Stimulated activated CD8-positive, alpha-beta memory T cell treated with anti-CD3 and anti-CD28 coated beads, Interleukin-7, amount 100 ng/mL, for 48 hours (primary cell): ENCODE measurements at places on chromosomes 7 and 10.

DNA sequence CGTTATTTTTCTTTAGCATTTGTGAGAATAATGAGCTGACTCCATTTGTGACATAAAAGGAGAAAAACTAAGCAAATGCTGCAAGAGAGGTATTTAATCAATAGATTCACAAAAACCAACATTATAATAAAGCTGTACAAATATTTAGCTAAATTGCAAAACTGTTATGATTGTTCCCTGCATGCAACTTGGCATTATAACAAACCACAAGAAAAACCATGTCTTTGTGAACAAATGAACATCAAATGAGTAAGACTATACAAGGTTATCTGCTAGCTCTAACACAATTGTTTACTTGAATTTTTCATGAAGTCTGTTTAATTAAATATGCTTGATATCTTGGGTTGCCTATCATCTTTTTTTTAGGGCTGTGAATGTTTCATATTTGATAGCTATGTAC, 50.8 kb upstream of the PPP1R9A start:
- DNase-seq: no peak

DNA sequence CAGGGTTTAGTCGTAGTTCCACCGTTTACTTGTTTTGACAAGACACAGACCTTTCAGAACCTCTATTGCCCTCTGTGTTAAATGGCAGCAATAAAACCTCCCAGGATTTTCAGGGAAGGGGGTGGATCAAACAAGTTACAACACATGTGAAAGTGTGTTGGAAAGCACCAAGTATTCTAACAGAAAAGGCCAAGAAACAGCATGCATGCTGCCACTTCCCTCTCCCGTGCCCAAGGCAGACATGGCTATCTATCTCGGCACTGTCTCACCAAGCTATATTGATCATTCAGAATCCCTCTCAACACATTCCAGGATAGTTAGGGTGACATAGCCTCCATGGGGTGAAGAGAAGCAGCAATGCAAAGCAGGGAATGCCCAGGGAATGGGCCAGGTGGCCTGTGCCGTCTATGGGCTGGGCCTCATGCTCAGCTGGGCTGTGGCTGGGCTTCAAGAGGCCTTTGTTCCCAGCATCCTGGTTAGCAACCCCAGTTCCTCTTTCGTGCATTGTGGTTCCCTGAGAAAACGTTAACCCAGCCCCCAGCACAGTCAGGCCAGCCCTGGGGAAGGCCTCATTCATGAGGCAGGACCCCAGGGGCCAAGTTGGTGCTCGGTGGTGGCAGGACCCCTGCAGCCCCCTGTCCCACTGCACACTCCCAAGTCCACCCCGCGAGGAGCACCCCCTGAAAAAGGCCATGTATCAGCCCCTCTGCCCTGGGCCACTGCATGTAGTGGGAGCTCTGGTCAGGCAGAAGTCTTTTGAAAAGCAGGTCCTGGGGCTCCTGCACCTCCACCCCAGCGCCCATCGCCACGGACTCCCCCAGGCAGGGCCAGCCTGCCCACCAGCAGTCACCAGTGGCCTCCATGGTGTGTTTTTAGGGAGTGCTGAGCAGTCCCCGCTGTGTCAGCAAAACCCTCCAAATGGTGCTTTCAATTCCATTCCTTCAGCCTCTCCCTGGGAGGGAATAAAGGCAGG, 25.5 kb downstream of the VSIR start:
- no peak for DNase-seq

DNA sequence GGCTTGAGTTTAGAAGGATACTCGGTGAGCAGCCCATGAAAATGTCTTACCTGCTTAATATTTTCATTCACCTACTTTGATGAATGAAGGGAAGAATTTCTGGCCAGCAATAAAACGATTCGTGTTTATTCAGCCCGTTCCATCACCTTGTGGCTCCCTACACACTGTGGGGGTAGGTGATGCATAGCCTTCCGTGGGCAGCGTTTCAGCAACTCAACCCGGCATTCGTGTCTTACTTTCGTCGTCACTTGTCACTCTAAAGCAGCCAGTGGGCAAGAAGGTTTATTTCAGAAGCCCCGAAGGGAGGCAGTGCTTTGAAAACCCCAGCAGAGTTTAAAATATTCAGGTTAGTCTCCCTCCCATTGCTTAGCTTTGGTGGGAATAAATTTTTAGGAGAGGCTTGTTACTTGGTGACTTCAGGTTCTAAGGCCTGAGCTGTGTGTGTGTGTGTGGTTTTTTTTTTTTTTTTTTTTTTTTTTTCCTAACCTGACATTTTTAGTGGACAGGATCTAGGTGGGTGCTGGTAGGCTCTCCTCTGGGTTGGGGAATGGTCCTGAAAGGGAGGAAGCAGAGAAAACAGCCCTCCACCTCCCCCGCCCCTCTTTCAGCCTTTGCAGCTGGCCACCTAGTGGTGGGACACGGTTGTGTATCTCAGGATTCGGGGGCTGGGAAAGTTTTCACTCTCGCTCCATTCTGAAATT, 1.8 kb downstream of the GRK5 start:
- DNase-seq: no peak

DNA sequence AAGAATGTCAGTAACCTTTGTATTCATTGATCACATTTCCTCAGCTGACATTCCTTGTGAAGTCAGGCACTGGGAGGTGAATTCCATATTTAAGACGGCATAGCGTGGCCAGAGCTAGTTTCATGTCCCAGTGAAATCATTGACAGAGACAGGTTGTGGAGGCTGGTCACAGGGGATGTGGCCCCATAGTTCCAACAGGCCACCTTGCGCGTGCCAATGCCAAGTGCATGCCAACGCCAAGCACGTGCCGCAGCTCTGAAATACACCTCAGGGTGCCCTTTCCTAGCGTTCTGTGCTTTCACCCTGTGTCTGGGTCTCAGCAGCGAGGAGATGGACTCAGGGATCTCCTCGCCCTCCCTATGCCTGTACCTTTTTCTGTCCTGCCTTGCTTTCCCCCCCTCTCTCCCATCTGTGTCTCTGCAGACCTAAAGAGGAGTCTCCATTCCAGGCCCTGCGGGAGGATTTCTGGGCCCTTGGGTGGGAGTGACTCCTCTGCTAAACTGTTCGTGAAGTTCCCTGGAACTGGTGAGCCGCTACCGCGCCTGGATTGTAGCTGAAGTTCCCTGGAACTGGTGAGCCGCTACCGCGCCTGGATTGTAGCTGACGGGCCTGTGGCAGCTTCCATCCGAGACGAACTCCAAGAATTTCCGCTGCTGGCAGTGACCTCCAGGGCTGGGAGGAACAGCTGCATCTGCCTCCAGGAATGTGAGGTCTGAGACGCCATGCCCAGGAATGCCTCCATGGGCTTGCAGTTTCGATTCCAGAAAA, 19.7 kb downstream of the AQP1 start:
- no peak for DNase-seq

DNA sequence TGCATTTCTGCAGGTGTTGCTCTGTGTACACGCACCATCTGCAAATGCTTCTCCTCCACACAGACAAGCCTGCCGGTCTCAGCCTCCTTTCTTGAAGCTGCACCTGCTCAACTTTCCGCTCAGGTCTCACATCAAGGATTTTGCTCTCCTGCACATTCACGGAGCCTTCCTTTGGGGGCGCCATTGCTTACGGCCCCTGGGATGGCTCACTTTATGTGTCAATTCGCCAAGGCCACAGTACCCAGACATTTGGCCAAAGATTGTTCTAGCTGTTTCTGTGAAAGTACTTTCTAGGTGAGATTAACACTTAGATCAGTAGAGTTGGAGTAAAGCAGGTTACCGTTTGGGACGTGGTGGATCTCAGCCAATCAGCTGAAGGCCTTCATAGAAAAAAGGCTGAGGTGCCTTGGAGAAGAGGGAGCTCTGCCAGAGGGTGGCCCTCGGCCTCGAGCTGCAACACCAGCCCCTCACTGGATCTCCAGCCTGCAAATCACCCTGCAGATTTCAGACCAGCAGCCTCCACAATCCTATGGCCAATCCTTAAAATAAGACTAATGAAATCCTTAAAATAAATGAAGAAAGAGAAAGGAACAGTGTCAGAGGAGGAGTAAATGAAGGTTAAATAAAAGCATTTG, 39.9 kb upstream of the PPP2R2D start:
- no peak for DNase-seq

GRCh38 chr10:101783736-101784118, 481 bp upstream of the NPM3 start:
- no peak for DNase-seq

- no peak for DNase-seq
Measured at GRCh38 chr10:126314863-126315493, 73.3 kb downstream of the ADAM12 start.

DNA sequence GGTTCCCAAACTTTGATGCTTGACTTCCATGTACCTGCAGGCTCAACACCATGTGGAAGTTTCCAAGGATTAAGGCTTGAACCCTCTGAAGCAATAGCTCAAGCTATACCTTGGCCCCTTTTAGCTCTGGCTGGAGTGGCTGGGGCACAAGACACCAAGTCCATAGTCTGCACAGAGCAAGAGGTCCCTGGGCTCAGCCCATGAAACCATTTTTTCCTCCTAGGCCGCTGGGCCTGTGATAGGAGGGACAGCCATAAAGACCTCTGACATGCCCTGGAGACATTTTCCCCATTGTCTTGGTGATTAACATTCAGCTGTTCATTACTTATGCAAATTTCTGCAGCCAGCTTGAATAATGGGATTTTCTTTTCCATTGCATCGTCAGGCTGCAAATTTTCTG, 14.4 kb downstream of the DGKI start:
- DNase-seq: no peak

- peak; percentile 5 for DNase-seq
Measured at GRCh38 chr7:128863433-128863989, 855 bp downstream of the ATP6V1F start.

GRCh38 chr10:115029452-115030375, 63.5 kb upstream of the ATRNL1 start:
- no peak for DNase-seq

DNA sequence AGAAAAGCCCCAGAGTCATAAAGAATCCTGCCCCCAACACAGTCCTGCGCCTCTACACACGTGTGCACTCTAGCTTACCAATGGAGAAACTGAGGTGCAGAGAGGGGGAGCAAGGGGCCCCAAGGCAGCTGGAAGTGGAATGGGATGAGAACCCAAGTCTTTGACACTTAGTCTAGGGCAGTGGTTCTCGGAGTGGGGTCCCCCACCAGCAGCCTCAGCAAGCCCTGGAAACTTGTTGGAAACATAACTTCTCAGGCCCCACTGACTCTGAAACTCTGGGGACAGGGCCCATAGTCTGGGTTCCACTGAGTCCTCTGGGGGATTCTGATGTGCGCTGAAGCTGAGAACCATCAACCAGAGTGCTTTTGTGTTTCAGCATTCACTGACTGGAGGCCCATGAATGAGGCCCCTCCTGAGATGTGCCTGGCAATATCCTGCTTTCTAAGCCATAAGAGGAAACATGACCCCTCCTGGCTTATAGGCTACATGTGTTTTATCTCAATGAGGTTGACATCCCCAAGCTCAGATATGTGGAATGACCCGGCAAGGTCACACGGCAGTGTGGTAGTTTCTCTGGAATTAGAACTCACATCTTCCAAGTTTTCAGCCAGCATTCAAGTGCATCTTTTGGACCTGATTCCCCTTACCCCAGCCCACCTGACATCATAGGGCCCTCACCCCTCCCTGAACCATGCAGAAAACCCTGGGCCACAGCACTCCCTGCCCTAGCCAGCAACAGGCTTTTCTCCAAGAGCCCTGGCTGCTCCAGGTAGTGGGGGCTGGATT, 147.3 kb upstream of the PCBD1 start:
- no peak for DNase-seq

GRCh38 chr7:72325561-72325960, 86.6 kb downstream of the CALN1 start:
- no peak for DNase-seq

DNA sequence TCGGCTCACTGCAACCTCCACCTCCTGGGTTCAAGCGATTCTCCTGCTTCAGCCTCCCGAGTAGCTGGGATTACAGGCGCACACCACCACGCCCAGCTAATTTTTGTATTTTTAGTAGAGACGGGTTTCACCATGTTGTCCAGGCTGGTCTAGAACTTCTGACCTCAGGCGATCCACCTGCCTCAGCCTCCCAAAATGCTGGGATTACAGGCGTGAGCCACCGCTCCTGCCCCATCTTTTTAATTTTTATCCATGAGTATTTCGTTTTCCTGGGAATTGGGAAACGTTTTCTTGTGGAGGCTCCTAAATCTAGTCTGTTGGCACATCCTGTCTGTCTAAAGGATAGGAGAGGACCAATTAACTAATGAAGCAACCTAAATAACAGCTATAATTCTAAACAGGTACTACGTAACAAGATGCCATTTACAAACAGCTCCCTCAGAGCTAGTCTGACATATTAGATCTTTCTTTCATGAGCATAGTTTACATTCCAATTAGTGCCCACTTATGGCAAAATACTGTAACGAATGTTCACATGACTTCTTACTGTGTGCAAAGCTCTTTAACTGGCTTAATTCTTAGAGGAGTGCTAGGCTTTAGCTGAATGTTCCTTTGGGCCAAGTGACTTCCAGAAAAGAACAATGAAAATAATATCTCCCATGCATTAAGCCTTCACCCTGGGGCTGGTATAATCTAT, 151.0 kb upstream of the YAE1 start:
- DNase-seq: no peak

DNA sequence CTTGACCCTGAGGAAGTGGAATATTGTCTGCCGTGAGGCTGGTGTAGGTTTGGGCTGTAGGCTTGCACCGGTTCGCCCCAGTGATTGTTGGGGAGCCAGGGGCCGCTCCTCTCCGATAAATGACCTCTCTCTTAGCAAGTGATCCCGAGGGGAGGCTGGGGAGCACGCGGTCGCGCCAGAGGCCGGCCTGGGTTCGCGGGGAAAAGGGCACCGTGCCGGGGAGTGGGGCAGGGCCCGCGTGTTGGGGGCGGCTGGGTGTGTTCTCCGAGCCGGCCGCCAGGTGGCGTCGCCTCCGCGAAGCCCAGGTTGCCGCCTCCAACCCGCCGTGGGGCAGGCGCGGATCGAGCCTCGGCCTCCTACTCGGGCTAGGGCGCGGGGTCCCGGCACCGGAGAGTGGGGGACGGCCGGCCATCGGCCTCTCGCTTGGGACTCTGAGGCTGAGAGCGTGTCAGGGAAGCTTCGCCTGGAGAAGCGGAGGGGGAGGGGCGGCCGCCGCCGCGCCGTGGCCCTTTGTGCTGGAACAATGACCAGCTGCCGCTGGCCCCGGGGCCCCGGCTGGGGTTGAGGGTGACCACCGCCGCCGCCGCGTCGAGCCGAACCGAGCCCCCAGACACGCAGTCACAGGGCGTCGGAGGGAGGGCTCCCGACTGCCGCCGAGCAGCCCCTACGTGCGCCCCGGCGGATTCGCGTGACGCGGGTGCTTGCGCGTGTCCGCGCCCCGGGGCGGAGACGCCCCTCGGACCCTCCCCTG, 442 bp upstream of the LZTS2 start:
- DNase-seq: peak; percentile 37

- no peak for DNase-seq
Measured at GRCh38 chr10:70753841-70754621, 31.1 kb downstream of the TBATA start.
